Calu3 (cell line): ENCODE measurements at places on chromosomes 4 and X. TPM values are rescaled to one million over a fixed set of nuclear protein-coding genes. Genes with fewer than 3 reads are reported as not detected.

FAM193A gene
- 20.0 and 22.2 TPM in 2 replicates for total RNA-seq

KCNE5 gene
- 0.71 and 1.1 TPM in 2 replicates for total RNA-seq

CLDN2 gene
- 17.6 and 24.7 TPM in 2 replicates for total RNA-seq

DNA sequence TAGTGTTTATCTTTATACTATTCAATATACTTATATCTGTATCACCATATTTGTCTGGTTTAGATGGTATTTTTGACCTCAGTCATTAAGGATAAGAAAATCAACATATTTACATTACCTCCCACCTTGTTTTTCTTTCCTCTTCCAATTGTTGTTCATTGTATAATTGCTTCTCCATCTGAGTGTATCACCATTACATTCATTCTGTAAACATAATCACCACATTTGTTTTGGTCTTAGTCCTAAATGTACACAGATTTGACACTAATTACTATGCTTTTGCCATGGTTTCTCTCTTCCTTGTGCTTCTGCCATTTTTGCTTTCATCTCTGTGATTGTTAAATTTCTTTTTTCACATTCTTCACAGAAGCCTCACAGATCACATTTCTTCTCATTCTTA, 12.7 kb downstream of the ARMCX6 start:
- peaks cover 54% of the 10 kb centered on the region for H3K27me3 ChIP-seq
- no peak overlapping the region for H3K4me3 ChIP-seq
- DNase-seq, result no peak
- no peaks in the 10 kb centered on the region for H3K36me3 ChIP-seq
- H3K4me1 ChIP-seq, result no peaks in the 10 kb centered on the region
- H3K27ac ChIP-seq, result no peak overlapping the region

- no peak overlapping the region for H3K27ac ChIP-seq
- H3K36me3 ChIP-seq, result peaks cover 4% of the 10 kb centered on the region
- H3K27me3 ChIP-seq, result peaks cover 7% of the 10 kb centered on the region
Observed at GRCh38 chrX:150542846-150543229, 25.6 kb upstream of the MTM1 start.

DNA sequence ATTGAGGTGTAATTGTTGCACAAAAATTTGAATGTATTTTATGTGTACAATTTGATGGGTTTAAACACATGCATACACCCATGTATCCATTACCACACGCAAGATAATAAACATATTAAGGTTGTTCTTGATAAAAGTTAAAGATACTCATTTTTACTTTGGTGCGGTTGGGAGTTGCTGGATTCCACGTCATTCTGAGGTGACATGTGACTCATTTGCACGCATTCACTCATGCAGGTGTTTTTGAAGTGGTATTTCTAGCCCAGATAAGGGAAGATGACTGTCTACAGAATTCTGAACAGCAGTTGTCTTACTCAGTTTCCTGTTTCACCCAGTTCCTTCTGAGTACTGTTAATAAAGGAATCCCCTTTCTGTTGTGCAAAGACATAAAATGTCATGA, 142.0 kb downstream of the RTL3 start:
- no peaks in the 10 kb centered on the region for H3K27me3 ChIP-seq
- no peak for DNase-seq
- H3K27ac ChIP-seq, result no peak overlapping the region
- H3K4me3 ChIP-seq, result no peak overlapping the region
- no peaks in the 10 kb centered on the region for H3K4me1 ChIP-seq

DNA sequence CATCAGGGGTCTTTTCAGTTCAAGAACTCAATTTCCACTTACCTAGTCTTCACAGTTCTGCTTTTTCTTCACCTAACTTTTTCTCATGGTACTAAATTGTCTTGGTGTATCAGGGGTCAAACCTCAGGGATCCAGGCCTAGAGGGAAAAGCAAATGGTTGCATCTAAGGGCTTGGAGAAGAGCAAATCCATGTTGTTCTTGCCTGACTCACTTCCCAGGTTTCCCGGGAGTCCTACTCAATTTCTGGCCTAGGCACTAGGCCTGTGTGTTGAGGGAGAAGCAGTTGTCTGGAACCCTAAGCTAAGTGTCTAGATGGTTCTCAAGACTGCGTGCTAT, 191.9 kb upstream of the STK26 start:
- H3K27ac ChIP-seq, result peak overlapping the region; percentile 60
- H3K4me1 ChIP-seq, result peaks cover 10% of the 10 kb centered on the region
- DNase-seq, result no peak
- H3K36me3 ChIP-seq, result peaks cover 12% of the 10 kb centered on the region
- no peaks in the 10 kb centered on the region for H3K27me3 ChIP-seq

DNA sequence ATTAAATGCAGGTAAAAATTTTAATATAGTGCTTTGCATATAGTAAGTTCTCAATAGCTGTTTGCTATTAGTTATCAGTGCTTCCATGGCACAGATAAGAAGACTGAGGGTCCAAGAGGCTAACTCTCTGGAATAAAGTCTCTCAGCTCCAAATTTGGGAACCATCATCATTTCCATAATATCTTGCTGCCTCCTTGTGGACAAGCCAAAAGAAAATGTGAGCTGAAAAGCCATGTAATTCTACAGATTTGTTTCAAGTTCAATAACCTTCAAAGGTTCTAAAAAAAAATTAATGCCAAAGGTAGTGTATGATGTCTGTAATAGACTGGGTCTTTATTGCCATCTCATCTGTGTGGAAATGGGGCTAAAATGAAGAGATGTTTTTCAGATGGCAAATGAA, 136.9 kb upstream of the VCX start:
- H3K27ac ChIP-seq, result no peak overlapping the region
- no peaks in the 10 kb centered on the region for H3K27me3 ChIP-seq
- DNase-seq, result no peak
- no peak overlapping the region for H3K4me3 ChIP-seq
- H3K4me1 ChIP-seq, result no peaks in the 10 kb centered on the region
- no peaks in the 10 kb centered on the region for H3K36me3 ChIP-seq

GRCh38 chrX:13898083-13898482, 81.2 kb upstream of the GPM6B start:
- H3K36me3 ChIP-seq, result no peaks in the 10 kb centered on the region
- H3K27ac ChIP-seq, result no peak overlapping the region
- no peaks in the 10 kb centered on the region for H3K27me3 ChIP-seq

- H3K27me3 ChIP-seq, result no peaks in the 10 kb centered on the region
- no peak overlapping the region for H3K27ac ChIP-seq
- H3K4me3 ChIP-seq, result no peak overlapping the region
- H3K4me1 ChIP-seq, result no peaks in the 10 kb centered on the region
- H3K36me3 ChIP-seq, result no peaks in the 10 kb centered on the region
Observed at GRCh38 chr4:131584587-131584986, 1564.5 kb upstream of the PCDH10 start.

DNA sequence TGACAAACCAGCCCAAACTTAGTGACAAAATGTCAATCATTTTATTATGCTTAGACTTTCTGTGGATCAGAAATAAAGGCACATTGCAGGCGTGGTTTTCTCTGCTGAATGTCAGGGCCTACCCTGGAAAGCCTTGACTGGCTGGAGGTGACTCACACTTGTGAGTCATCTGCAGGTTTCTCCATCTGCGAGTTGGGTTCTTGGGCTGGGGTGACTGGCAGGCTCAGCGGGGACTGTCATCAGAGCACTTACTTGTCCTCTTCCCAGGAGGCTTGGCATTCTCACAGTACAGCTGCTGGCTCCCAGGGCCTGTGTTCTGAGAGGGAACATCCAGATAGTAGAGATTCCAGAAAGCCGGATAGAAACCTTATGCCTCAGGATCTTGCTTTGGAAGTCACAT, 153.8 kb upstream of the AGA start:
- H3K27ac ChIP-seq, result no peak overlapping the region
- no peaks in the 10 kb centered on the region for H3K27me3 ChIP-seq
- DNase-seq, result peak; percentile 62
- H3K4me1 ChIP-seq, result no peaks in the 10 kb centered on the region
- no peaks in the 10 kb centered on the region for H3K36me3 ChIP-seq

DNA sequence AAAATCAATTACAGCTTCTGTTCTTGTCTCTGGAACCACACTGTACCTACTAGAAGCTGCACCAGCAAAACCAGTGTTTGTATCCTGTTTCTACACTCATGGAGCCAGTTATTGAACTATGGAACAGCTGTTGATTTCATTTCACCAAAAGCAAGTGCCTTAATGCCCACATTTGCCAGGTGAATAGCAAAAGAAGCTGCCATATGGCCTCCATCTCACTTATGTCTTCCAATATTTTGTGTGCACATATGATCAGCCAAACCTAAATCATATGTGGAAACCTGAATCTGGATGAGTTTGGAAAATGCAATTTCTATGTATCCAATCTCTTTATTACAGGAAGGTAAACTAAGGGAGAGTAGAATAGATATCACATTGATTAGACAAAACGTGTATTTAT, 415.8 kb upstream of the GRID2 start:
- no peaks in the 10 kb centered on the region for H3K27me3 ChIP-seq
- no peaks in the 10 kb centered on the region for H3K4me1 ChIP-seq
- H3K36me3 ChIP-seq, result no peaks in the 10 kb centered on the region
- no peak overlapping the region for H3K27ac ChIP-seq
- no peak overlapping the region for H3K4me3 ChIP-seq
- DNase-seq, result no peak

- no peaks in the 10 kb centered on the region for H3K36me3 ChIP-seq
- H3K4me3 ChIP-seq, result no peak overlapping the region
- DNase-seq, result no peak
- no peaks in the 10 kb centered on the region for H3K27me3 ChIP-seq
Observed at GRCh38 chr4:43224559-43224958, 332.0 kb downstream of the GRXCR1 start.

- no peaks in the 10 kb centered on the region for H3K36me3 ChIP-seq
- no peaks in the 10 kb centered on the region for H3K27me3 ChIP-seq
- no peak overlapping the region for H3K4me3 ChIP-seq
- no peak overlapping the region for H3K27ac ChIP-seq
Observed at GRCh38 chr4:3361896-3362295, 69.1 kb downstream of the RGS12 start.

DNA sequence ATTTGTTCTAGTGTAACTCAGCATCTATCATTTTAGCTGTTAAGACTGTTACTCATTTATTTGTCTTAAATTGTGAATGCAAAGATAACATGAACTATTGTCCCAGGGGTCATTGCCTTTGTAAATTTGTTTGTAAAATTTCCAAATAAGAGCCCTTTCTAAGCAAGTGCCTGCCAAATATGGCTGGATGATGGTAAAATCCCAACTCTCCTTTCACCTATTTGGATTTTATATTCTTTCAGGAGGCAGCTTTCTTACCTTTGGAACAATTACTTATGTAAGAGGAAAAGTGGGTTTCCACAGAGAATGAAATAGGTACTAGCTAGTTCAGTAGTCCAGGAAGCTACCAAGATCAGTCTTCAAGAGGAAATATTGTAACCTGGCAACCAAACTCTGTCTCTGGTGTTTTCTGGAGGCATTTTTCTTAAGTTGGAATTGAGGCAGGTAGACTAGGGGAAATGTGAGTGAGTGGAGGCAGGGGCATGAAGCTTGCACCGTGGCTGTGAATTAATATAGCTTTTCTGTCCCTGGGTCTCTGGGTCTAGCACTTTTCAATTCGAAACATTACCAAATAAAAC, 363.0 kb upstream of the ZCCHC13 start:
- H3K36me3 ChIP-seq, result peaks cover 25% of the 10 kb centered on the region
- H3K27me3 ChIP-seq, result no peaks in the 10 kb centered on the region
- DNase-seq, result no peak
- H3K27ac ChIP-seq, result no peak overlapping the region

GRCh38 chr4:142404191-142404611, 441.9 kb downstream of the INPP4B start:
- H3K4me3 ChIP-seq, result peak overlapping the region; percentile 39
- peaks cover 43% of the 10 kb centered on the region for H3K36me3 ChIP-seq
- peak overlapping the region; percentile 66 for H3K27ac ChIP-seq
- H3K27me3 ChIP-seq, result no peaks in the 10 kb centered on the region
- H3K4me1 ChIP-seq, result peaks cover 36% of the 10 kb centered on the region
- no peak for DNase-seq
